EH (cell line): ENCODE measurements at places on chromosomes 4 and X.
A peak's percentile ranks its signal among the peaks of the same experiment; 100 is the strongest.

DNA sequence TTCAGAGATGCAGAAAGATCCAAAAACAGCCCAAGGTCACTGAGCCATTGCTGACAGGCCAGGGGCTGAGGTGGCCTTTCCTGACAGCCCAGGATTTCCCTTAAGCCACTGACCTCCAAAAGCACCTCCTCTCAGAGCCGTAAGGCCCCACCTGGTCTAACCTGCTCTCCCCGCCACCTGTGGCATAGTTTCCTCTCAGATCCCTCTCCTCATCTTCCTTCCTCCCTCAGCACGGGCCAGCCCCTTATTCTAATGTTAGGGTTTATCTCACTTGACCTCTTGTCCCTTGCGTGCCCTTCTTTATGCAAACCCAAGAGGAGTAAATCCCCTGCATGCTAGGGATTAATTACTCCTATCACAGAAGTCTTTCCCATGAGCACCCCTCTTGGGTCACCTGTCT, 113.0 kb downstream of the RBM47 start:
- no peak for DNase-seq

GRCh38 chr4:178306565-178306964, 864.3 kb upstream of the AGA start:
- DNase-seq: no peak

- no peak for DNase-seq
Observed at GRCh38 chrX:13791559-13791958, 25.3 kb downstream of the GPM6B start.

DNA sequence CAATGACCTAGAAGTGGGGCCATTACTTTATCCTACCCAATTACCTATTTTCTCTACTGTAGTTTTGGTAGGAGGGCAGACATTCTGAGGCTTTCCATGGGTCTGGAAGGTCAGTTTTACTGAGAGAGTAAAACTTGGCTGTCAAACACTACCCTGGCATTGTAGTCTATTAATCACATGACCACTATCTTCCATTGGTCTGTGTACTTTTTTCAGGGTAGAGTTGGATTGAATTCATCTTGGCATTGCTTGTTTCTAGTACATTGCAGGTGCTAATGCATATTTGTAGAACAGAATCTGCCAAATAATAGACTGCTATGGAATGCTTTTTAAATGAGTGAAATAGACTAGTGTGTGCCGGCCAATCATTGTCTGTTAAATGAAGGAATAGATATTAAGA, 271.9 kb downstream of the STIM2 start:
- DNase-seq: no peak

GRCh38 chrX:3592184-3592583, 121.3 kb downstream of the PRKX start:
- DNase-seq: no peak

DNA sequence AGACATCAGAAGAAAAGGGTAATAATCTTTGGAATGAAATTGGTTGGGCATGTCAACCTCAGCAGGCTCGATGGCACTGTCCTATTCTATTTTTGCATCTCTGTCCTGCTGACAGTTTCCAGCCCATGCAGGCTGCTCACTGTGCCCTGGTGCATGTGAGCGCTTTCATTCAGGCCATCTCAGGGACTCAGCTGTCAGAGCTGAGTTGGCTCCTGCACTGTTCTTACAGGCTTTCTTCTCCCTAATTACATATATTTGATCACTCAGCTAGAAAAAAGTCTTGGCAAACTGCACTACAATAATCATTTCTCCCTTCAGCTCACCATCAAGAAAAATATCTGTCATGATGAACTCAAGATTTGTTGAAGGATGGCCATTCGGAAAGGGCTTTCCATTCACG, 84.7 kb downstream of the RASL11B start:
- DNase-seq: no peak

GRCh38 chr4:25361253-25361652, 15.8 kb upstream of the ANAPC4 start:
- DNase-seq: no peak

DNA sequence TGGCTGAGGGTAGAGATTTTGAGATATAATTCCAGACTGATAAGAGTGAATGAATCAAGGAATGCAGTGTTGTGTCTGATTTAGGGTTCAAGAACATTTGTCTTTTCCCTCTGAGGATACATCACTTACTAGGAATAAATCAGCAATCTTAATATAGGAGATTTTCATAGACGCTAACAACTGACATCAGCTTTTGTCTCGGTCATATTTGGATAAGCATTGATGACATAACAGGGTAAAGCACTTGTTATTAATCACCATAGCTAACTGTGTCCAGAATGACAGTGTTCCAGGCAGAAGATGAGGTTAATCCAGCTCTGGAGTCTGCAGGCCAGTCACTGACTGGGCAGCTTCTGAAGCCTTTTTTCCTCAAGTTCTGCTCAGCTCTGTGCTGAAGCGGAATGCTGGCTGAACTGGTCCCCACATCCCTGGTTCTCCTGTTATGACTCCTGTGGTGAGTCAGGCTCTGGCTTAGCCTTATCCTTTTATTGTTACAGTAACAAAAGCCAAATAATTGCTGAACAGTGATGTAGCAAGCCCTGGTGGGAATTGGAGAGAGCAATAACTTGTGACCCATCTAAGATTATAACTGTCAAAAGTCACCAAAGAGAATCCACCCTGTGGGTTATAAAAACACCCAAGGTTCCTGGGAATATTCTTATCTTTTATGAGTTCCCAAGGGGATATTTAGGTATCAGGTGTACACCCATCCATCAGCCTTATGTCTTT, 41.8 kb downstream of the FNIP2 start:
- DNase-seq: peak; percentile 99

DNA sequence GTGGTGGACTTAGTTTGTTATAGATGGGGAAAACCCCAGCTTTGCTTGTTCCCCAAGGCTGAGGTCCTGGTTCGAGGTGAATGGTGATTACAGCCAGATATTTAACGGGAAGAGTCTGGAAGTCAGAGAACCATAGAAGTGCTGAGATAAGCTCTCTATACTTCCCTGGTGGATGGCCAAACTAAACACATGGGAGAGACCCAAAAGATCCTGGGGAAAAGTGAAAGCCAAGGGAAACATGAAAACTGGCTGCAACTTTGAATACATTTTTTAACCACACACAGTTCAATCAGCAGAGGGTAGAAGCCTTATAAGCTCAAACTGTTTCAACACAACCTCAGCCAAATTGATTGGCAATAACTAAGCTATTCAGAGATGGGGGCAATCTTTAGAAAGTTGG, 29.3 kb upstream of the SRPX start:
- peak; percentile 6 for DNase-seq

DNA sequence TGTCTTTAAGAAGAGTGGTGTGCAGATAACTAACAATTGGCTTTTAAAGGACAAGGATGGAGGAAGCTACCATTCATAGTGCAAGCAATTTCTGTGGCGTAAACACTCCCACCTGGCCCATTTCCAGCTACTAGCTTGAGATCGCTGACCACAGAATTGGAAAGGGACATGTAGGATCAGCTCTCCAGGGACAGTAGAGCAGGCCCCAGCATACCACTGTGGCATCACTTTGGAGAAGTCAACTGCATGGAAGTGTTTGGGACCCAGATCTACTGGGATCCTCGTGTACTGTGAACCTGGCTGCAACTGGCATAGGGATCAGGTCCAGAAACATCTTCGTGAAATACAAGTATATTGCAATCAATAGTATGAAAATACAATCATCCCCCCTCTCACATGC, 515.0 kb downstream of the INPP4B start:
- DNase-seq: peak; percentile 70

DNA sequence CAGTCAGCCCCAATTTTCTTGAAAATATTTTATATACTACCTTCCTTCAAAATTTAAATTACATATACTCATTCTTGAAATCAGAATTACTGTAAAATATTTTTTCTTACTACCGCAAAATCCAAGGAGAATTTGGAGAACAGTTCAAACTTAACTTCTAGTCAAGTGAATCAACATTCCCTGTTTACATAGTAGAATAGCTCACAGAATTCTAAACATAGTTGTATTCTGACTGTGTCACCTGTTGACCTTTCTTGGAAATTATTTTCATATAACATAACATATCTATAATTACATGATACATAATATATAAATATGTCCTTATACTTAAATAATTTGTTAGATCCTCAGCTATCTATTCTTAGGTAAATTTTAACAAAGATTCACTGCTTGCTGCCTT, 31.0 kb upstream of the FGF5 start:
- peak; percentile 70 for DNase-seq

GRCh38 chr4:8282134-8282641, 12.6 kb downstream of the HTRA3 start:
- DNase-seq: no peak

- no peak for DNase-seq
Observed at GRCh38 chr4:172245516-172245915, 432.3 kb downstream of the GALNTL6 start.

GRCh38 chrX:150200820-150201287, 162.3 kb upstream of the MAMLD1 start:
- DNase-seq: peak; percentile 99

GRCh38 chr4:24930151-24930550, 17.3 kb upstream of the CCDC149 start:
- DNase-seq: no peak

GRCh38 chr4:146333895-146334262, 119.5 kb downstream of the REELD1 start:
- DNase-seq: no peak

- no peak for DNase-seq
Observed at GRCh38 chr4:155878611-155879010, 12.5 kb upstream of the ASIC5 start.

- DNase-seq: no peak
Observed at GRCh38 chr4:23485801-23486200, 404.0 kb downstream of the PPARGC1A start.

GRCh38 chrX:7574325-7574724, 268.6 kb upstream of the VCX start:
- DNase-seq: peak; percentile 37
